ENCODE measurements at places on chromosomes 4 and X. TPM values are rescaled to one million over a fixed set of nuclear protein-coding genes. Genes with fewer than 3 reads are reported as not detected.

Gene BLTP1
- 10.6 TPM for total RNA-seq

Gene TEX13D
- total RNA-seq = not detected

Gene UGT2B7
- total RNA-seq = 0.53 TPM

Gene RPS6KA6
- total RNA-seq = 7.1 TPM

Gene ADH1B
- total RNA-seq = not detected

Gene TRMT44
- 6.8 TPM for total RNA-seq

Gene GPR82
- total RNA-seq = not detected

Gene CT47B1
- not detected for total RNA-seq

Gene TFE3
- total RNA-seq = 38.9 TPM

Gene CENPVL1
- total RNA-seq = not detected

Gene GYPA
- total RNA-seq = not detected

Gene ALAS2
- not detected for total RNA-seq

Gene GAGE12H
- total RNA-seq = not detected

Gene GPRASP1
- 0.35 TPM for total RNA-seq

Gene C1QTNF7
- not detected for total RNA-seq

Gene KDR
- 0.15 TPM for total RNA-seq

Gene MAGEA11
- total RNA-seq = not detected

Gene PPARGC1A
- 0.03 TPM for total RNA-seq

Gene PCDH11X
- 0.02 TPM for total RNA-seq

Gene CSAG3
- total RNA-seq = not detected

Gene FGFBP2
- total RNA-seq = not detected

Gene H2BW2
- total RNA-seq = not detected

Data from A549 treated with dexamethasone at 1 μM for 4 hours (cell line).